ENCODE measurements at places on chromosomes 6 and 20.

DNA sequence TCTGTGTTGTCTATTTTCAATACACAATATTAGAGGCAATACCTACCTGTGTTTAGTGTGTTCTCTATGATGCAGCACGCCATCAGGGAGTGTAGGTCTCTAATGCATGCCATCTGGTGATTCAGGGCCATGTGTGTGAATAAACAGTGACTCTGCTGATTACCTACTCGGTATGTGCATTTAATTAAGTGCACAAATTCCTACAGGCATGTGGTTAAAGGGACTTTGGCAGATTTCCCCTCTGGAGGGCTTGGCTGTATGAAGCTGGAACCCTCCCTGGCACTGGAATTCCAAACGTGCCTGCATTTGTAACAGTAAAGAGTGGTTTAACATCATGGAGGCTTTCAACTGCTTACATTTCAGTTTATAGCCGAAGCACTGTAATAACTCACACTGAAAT is 401.5 kb upstream of the SASH1 start:
- no peak for DNase-seq

DNA sequence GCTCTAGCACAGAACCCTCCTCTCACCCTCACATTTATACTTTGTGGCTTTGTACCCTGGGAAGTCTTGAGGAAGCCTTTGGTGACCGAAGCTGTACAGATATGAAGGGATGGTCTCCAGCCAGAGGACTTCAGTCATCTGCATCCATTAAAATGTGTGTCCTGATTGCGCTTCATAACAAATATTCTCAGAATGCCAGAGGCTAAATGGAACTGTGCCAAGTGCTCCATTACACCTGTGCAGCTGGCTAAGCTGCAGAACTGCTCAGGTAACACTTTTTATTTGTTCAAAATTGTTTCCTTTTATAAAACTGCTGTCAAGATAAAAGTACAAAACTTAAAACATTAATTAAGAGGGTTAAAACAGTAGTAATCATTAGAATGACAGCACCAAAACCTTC is 22.3 kb downstream of the TPBG start:
- DNase-seq, result no peak

DNA sequence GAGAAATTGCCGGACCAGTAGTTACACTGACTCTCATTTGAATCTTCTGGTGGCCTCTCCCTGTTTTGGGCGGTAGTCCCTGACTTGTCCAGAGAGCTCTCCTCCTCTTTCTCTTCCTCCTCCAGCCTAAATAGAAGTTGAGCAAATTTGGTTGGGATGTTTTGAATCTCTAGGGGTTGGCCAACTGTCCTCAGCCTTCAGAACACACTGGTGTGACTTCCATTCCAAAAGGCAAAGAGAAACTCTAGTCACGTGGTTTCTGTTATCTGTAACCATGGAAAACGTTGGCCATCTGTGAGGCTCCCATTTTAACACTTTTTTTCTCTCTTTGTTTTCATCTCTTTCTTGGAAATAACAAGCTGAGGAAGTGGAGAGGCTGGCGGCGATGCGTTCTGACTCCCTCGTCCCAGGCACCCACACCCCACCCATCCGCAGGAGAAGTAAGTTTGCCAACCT is 275.3 kb downstream of the TBC1D7 start:
- DNase-seq, result no peak

DNA sequence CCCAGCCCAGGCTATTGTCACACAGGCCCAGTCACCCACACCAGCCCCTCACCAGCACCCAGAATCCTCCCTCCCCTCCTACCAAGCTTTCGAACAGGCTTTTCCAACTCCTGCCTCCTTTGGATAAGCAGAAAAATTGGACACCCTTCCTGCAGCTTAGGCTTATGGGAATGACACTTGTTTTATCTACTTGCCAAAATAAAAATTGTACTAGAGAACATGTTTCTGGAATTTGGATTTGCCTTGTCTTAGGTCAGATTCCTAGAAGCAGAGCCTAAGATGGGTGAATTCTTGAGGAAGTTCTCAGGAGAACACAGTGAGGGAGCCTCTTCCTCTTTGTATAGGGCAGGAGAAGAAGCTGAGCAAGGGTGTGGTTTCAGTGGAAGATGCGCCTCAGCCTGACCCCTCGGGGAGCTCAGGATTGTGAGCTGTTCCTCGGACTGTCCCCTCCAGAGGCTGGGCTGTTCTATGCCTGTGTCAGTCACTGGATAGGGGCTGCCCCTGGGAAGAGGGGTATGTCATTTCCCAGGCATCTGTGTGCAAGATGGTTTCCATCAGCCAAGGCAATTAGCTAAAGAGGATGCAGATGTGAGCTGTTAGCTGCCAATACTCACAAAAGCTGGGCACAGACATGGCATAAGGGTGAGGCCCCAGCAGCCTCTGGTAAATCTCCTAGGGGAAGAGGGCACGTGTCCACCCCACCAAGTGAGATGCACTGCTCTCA is 33.9 kb downstream of the ITPR3 start:
- no peak for DNase-seq

DNA sequence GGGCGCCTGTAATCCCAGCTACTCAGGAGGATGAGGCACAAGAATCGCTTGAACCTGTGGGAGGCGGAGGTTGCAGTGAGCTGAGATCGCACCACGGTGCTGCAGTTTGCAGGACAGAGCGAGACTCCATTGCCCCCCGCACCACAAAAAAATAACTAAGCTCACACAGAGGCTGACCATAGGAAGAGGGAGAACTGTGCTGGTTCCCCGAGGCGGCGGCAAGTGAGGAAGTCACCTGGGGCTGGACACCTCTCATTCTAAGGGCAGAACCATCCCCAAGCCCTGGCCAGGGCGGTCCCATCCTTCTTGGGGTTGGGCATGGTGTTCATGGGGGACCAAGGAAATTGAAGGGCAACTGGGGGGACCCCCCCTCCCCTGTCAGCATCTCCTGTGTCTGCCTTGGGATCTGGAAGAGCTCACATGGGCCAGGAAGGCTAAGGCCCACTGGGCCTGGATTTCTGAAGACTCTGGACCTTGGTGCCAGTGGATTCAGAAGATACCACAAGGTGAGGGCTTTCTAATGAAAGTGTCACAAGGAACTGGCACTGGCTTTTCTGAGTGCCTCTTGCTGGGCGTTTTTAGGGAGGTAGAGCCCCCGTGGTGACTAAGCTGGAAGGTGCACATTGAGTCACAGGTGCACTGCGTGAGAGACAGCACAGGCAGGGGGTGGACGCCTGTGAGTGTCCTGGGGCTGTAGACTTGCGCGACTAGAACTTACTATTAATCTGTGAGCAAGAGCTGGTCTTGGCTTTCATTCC is 11.5 kb downstream of the IRF4 start:
- no peak for DNase-seq

DNA sequence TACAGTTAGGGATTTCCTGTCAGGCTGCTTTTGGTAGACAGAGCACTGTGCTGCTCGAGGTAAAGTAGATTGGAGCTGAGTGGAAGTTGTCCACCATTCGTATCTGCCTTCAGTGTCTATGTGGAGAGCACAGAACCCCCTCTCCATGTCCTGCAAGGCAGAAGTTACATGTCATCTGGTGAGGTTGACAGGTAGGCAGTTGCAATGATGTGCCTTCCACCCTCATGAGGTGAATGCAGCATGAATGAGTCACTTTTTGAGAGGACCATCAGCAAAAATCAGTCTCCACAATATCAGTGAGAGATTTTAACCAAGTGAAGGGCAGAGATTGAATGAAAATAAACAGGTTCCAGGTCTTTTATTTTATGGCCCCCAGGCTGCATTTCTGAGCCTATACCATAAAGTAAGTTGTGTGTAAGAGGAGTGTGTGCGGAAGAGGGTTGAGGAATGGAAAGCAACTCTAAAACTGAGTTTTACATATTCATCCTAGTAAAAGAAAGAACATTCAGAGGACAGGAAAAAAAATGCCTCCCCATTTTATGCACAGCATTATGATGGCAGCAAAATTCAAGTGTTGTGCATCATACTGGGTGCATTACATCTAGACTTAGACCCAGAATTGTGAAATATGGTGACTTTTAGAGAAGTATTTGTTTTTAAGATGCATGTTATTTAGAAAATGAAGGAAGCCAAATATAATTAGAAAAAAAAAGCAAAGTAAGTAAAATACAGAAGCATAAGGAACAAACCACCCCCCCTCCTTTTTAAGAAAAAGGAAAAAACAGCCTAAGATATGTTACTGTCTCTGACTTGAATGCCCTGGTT is 15.8 kb downstream of the TRAPPC3L start:
- DNase-seq, result no peak

- no peak for DNase-seq
These were observed 107.5 kb upstream of the TMEM170B start for GRCh38 chr6:11430036-11430435.

DNA sequence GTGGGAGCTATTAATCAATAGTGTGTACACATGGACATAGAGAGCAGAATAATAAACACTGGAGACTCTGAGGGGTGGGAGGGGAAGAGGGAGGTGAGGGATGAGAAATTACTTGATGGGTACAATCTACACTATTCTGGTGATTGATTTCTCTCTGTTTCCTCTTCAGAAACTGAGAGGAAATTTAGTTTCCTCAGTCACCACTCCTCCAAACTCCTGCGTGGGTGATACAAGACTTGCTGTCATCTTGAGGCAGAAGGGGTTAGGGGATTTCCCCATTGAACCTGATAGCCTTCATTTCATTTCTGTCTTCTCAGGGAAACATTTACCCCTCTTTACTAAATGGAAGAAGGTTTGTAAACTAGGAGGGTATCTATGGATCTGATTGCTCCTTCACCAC is 84.3 kb upstream of the ESR1 start:
- no peak for DNase-seq

GRCh38 chr20:13355411-13355810 is 134.3 kb downstream of the ISM1 start:
- DNase-seq, result no peak

DNA sequence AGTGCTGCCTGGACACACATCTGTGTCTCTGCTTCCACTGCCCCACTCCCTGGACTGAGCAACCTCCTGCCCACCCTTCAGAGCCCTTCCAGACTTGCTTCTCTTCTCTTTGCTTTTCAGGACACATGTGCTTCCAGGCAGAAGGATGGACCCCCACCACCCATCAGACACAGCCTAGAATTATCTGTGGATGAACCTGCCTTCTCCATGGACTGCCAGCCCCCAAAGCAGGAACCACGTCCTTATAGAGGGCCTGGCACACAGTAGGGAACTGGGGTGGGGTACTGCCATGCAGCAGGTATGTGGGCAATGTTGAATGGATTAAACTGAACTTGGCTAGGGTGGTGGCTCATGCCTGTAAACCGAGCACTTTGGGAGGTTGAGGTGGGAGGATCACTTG is 3.6 kb downstream of the KIAA1755 start:
- no peak for DNase-seq

GRCh38 chr6:14396826-14397517 is 279.4 kb downstream of the CD83 start:
- DNase-seq, result no peak

Measured in HuH-7 (cell line).